Left lobe of liver (tissue), 2 donors: ENCODE measurements at places on chromosomes 3 and 15.

- no peak for DNase-seq
Measured at GRCh38 chr3:120300971-120301370, 15.9 kb upstream of the GPR156 start.

- DNase-seq = no peak
Measured at GRCh38 chr3:181252631-181253030, 263.1 kb upstream of the DNAJC19 start.

DNA sequence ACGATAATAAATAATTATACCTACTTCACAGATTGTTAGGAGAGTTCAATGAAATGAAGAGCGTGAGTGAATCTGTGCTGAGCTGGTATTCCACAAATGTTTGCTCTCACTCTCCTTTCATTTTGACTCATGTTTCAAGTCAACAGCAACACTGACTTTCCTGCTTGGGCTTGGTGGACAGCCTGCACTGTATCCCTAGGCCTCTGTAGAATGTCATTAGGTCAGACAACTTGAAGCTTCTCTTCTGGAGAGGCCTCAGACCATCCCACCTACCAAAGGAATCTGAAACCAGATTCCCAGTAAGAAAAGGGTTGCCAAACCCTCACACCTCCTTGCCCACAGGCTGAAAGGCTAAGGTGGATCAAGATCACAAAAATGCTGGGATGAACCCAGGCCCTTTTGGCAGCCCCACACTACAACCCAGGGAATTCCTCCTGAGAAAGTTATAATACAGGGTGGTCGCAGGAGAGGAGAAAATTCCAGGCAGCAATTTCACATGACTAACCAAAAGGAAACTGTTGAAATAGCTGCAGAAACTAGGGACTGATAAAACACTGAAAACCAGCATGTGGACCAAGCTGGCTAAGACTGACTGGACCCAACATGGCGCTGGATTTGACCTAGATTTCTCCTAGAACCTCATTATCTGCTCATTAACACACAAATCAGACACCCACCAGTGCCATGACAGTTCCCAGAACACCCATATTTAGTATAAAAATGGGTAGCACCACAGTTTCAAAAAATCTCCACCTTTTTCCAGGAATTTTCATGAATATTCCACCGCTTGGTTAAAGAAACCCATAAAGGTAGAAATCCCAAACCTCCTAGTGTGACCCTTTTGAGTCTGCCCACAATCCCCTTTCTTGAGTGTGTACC lies 57.0 kb upstream of the ZNF148 start:
- no peak for DNase-seq

- no peak for DNase-seq
Measured at GRCh38 chr15:34890424-34890823, 79.1 kb downstream of the AQR start.

GRCh38 chr15:33310481-33311311 lies at the start of gene RYR3:
Gene RYR3, plus strand, starts transcription at chr15:33310967. Its CDS starts 79 bp downstream, at chr15:33311046.
- DNase-seq = no peak

GRCh38 chr3:129441215-129441614 lies 1.2 kb downstream of the IFT122 start:
- no peak for DNase-seq

- no peak for DNase-seq
Measured at GRCh38 chr3:127004641-127005397, 21.9 kb downstream of the PLXNA1 start.

DNA sequence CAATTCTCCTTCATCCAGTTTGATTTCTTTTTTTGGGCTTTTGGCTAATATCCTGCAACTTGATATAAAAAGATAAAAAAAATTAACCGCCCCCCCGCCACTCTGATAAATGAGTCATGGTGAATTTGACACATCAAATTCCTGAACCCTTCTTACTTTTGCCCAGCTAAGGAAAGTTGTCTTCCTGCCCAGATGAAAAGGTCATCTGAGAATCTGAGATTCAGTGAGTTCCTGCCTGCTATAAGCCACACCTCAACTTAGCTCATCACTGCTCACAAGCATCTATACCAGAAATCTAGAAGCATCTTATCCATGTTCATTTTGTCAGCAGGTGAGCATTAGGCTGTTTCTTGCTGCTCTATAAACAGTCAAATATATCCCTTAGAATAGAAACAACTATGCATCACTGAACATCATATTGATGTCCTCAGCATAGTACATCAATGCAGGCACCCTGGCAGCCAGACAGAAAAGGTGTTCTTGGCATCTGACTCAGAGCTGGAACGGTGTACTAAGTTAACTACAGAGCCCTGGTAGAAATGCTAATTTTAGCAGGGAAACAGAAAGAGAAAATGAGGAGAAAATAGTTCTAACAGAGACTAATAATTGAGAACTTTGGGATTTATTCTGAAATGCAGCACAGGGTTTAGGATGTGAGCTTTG lies 77.1 kb downstream of the SEMA6D start:
- no peak for DNase-seq

GRCh38 chr15:92189166-92189565 lies 204.5 kb upstream of the ST8SIA2 start:
- no peak for DNase-seq

DNA sequence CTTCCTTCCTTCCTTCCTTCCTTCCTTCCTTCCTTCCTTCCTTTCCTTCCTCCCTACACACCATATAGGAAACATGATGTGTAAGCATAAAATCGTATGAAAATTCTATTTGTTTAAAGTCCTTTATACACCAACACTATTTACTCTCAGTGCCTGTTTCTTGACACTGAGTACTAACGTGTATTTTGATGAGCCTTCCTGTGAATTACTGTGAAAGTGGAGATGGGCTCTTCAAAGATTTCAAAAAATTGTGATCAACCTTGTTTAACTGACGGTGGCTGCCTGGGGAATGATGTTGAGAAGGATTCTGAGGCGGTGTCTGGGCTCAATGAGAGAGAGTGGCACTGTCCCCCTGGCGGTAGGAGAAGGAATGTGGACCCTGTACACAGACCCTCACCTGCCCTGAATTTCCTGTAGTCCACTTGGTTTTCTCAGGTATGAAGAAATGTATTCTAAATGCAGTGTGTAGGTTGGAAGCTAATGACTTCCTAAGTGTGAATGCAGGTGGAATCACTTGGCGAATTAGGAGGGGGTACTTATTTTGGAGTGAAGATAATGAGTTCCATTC lies 237.9 kb downstream of the GAP43 start:
- no peak for DNase-seq

DNA sequence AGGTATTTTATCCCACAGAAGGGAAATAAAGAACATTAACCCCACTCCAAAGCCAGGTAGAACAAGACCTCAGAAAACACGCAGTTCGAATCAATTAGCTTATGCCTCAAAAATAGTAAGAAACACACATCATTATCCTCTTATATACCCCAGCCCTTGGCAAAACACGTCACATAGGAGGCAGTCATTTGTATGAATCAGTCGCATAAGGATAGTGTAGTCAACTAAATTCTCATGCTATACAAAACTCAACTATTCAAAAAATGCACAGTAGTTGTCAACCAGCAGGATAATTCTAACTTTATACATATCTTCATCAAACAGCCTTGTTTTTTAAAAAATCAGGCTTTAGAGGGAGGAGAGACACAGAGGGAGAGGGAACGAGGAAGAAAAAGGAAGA lies 298.4 kb downstream of the FOXP1 start:
- no peak for DNase-seq

GRCh38 chr3:46725621-46726314 lies 8.1 kb upstream of the PRSS50 start:
- DNase-seq = peak; percentile 28

- no peak for DNase-seq
Measured at GRCh38 chr3:195160257-195160898, 110.6 kb downstream of the XXYLT1 start.

DNA sequence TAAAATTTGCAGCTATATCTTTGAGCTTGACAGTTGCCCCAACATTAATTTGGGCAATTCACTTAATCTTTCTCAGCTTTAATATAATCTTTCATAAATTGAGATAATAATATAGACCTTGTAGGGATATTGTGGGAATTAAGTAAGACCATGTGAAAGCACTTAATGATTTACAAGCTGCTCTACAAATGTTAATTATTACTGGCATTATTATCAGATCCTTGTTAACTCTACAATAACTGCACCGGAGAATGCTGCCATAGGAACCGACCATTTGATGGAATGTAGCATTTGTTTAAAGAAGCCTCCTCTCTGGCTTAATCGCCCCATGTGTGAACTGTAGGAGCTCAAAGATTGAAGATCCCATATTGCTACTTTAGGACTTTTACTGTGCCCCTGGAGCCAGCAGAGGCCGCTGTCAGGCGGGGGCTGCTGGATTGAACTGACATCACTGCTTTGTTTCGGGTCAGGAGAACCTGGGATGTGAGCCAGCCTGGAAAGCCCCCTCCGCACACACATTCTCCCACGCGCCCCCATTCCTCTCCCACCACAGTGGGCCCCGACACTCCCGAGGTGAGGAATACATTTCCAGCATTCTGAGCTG lies 154.2 kb upstream of the TNIK start:
- no peak for DNase-seq

DNA sequence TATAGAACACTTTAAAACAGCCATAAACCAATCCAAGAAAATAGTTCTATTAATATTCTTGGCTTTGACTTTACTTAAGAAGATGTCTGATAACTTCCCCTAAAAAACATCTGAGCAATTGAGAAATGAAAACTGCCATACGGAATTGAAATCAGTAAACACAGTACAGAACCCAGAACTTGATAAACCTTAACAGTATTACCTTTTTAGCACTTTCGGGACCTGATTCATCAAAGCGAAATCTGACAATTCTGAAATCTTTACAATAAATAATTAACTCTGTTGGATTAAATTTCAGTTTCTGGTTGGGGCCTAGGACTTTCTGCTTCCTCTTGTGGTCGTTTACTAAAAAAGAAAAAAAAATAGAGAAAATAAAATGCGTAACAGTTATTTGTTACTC lies 17.3 kb downstream of the MTMR10 start:
- DNase-seq = no peak

GRCh38 chr3:103446953-103447629 lies 1012.3 kb downstream of the ZPLD1 start:
- no peak for DNase-seq
